Activated CD8-positive, alpha-beta T cell treated with anti-CD3 and anti-CD28 coated beads, Interleukin-2, amount 10 ng/mL, durations not matched to agents 7 days and 5 days (primary cell): ENCODE measurements at places on chromosomes 3 and 15.

- H3K4me1 ChIP-seq, result no peaks in the 10 kb centered on the region
- DNase-seq, result no peak
- no peak overlapping the region for H3K4me3 ChIP-seq
- H3K27ac ChIP-seq, result no peak overlapping the region
- H3K27me3 ChIP-seq, result no peaks in the 10 kb centered on the region
These were observed 31.0 kb upstream of the FAM3D start for GRCh38 chr3:58697561-58697960.

DNA sequence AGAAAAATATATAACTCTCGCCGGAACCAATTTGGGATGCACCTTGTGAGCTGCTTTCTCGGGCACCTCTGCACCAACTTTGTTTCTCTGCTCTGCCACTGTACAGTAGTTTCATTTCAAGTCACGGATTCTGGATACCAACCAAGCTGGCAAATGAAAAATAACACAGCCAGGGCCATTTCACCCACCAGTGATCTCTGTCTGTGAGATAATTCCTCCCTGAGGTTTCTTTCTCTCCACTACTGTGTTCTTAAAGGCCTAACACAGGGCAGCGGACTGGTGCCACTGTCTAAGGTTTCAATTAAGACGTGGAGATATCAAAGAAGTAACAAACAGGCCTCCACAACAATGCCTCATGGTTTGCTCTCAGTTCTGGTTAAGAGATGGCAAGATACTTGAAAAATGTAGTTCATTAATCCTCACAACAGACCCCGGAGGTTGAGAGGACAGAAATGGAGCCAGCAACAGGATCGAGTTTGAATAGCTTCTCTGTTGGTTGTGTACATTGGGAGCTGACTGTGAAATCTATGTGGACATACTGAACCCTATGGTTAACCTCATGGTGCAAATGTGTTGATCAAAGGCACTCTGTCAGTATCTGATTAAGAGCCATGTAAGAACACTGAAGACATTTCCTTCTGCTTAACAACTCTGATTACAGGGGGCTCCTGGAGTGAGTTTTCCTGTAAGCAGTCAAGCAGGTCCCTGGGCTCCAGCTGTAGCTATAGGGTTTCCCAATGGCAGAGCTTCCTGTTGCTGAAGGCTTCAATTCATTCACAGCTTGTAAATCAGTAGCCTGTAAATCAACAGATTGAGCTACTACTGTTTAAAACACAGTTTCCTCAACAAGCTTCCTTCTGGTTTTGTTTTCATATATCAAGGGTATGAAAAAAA is 470.5 kb downstream of the EPHA3 start:
- no peaks in the 10 kb centered on the region for H3K27me3 ChIP-seq
- no peak overlapping the region for H3K27ac ChIP-seq
- H3K4me1 ChIP-seq, result no peaks in the 10 kb centered on the region
- H3K4me3 ChIP-seq, result no peak overlapping the region
- no peak for DNase-seq
- no peaks in the 10 kb centered on the region for H3K36me3 ChIP-seq

DNA sequence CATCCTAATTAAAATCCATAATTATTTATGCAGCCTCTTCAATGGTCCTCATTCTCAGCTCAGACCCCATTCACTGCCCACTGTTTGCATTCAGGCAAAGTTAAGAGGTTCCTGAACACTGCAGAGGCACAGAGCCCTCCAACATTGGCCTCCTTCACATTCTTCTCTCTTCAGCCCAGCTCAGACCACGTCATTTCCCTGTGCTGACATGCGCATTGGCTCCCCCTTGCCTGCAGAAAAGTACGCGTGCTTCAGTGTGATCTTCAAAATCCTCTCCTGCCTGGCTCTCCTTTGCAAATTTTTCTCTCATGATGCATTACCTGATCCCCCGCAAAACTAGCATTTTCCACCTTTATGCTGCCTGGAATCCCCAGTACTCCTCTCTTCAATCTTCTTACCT is 552.3 kb downstream of the NTRK3 start:
- no peak overlapping the region for H3K27ac ChIP-seq
- H3K36me3 ChIP-seq, result no peaks in the 10 kb centered on the region
- no peak for DNase-seq
- no peaks in the 10 kb centered on the region for H3K4me1 ChIP-seq

- no peaks in the 10 kb centered on the region for H3K4me1 ChIP-seq
- peaks cover 8% of the 10 kb centered on the region for H3K27me3 ChIP-seq
- H3K4me3 ChIP-seq, result no peak overlapping the region
- DNase-seq, result no peak
- H3K27ac ChIP-seq, result no peak overlapping the region
- H3K36me3 ChIP-seq, result no peaks in the 10 kb centered on the region
These were observed 759.9 kb upstream of the ALCAM start for GRCh38 chr3:104606812-104607211.

GRCh38 chr3:197125636-197126035 is 96.0 kb upstream of the MELTF start:
- no peak overlapping the region for H3K27ac ChIP-seq
- H3K4me1 ChIP-seq, result no peaks in the 10 kb centered on the region
- DNase-seq, result no peak
- H3K4me3 ChIP-seq, result no peak overlapping the region
- H3K27me3 ChIP-seq, result no peaks in the 10 kb centered on the region
- peaks cover 20% of the 10 kb centered on the region for H3K36me3 ChIP-seq

- H3K27me3 ChIP-seq, result no peaks in the 10 kb centered on the region
- no peaks in the 10 kb centered on the region for H3K4me1 ChIP-seq
- H3K27ac ChIP-seq, result no peak overlapping the region
- H3K36me3 ChIP-seq, result no peaks in the 10 kb centered on the region
These were observed 1215.5 kb downstream of the ROBO2 start for GRCh38 chr3:78255403-78255802.

DNA sequence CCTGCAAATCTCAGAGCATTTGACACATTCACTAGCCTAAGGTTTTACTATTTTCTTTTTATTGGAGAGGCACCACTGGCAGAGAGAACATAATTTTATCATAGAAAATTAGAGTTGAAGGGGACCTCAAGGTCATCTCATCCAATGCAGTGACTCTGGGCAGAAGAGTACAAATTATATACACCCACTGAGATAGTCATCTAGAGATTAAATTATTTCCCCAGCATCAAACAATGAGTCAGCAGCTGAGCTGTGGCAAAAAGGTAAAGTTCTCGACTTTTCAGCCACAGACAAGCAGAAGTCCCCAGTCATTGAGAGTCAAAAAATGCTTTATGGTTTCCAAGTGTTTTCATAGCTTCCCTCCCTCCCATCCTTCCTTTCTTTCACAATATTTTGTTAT is 39.3 kb upstream of the SEMA6D start:
- H3K36me3 ChIP-seq, result no peaks in the 10 kb centered on the region
- H3K27me3 ChIP-seq, result no peaks in the 10 kb centered on the region
- no peak for DNase-seq
- H3K4me3 ChIP-seq, result no peak overlapping the region

- no peaks in the 10 kb centered on the region for H3K36me3 ChIP-seq
- H3K4me3 ChIP-seq, result no peak overlapping the region
- H3K27ac ChIP-seq, result no peak overlapping the region
- H3K4me1 ChIP-seq, result peaks cover 43% of the 10 kb centered on the region
- H3K27me3 ChIP-seq, result peaks cover 65% of the 10 kb centered on the region
- DNase-seq, result no peak
These were observed 3.1 kb upstream of the DLL4 start for GRCh38 chr15:40925863-40926658.

- H3K27me3 ChIP-seq, result peaks cover 19% of the 10 kb centered on the region
- no peak overlapping the region for H3K4me3 ChIP-seq
- no peak overlapping the region for H3K27ac ChIP-seq
- peaks cover 24% of the 10 kb centered on the region for H3K4me1 ChIP-seq
- no peaks in the 10 kb centered on the region for H3K36me3 ChIP-seq
These were observed 63.3 kb downstream of the ABTB1 start for GRCh38 chr3:127735767-127736693.

DNA sequence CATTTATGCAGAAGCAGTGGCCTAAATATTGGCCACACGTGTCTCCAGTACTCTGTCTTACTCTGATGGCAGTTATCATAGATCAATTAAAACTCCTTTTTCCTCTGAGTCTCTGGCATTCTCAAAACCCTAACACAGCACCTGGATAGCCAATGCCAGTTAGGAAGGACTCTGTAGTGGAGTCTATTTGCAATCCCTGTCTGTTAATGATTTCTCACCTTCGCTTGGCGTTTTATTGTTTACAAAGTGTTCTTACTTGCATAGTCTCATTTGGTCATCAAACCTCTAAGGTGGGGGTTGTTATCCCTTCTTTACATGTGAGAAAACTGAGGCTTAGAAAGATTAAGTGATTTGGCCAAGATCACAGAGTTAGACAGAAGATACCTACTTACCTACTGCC is 258.8 kb downstream of the IL5RA start:
- H3K36me3 ChIP-seq, result no peaks in the 10 kb centered on the region
- no peaks in the 10 kb centered on the region for H3K27me3 ChIP-seq
- no peak overlapping the region for H3K4me3 ChIP-seq
- no peak for DNase-seq

GRCh38 chr15:88738796-88739195 is 64.4 kb upstream of the ACAN start:
- H3K27ac ChIP-seq, result no peak overlapping the region
- no peak overlapping the region for H3K4me3 ChIP-seq
- H3K4me1 ChIP-seq, result no peaks in the 10 kb centered on the region
- no peak for DNase-seq
- H3K36me3 ChIP-seq, result no peaks in the 10 kb centered on the region
- peaks cover 8% of the 10 kb centered on the region for H3K27me3 ChIP-seq

- peaks cover 7% of the 10 kb centered on the region for H3K27me3 ChIP-seq
- H3K4me1 ChIP-seq, result peaks cover 11% of the 10 kb centered on the region
- H3K36me3 ChIP-seq, result no peaks in the 10 kb centered on the region
- no peak overlapping the region for H3K4me3 ChIP-seq
These were observed 80.8 kb upstream of the IL12A start for GRCh38 chr3:159907828-159908227.

GRCh38 chr3:65083240-65083639 is 395.4 kb upstream of the ADAMTS9 start:
- no peak overlapping the region for H3K27ac ChIP-seq
- no peak for DNase-seq
- H3K4me3 ChIP-seq, result no peak overlapping the region
- H3K4me1 ChIP-seq, result no peaks in the 10 kb centered on the region
- no peaks in the 10 kb centered on the region for H3K36me3 ChIP-seq

- no peaks in the 10 kb centered on the region for H3K36me3 ChIP-seq
- H3K4me1 ChIP-seq, result peaks cover 21% of the 10 kb centered on the region
- H3K4me3 ChIP-seq, result peak within 1 kb of the TSS; percentile 74
- no peak within 1 kb of the TSS for H3K27ac ChIP-seq
These were observed at the start of gene C2CD4A for GRCh38 chr15:62066663-62067447. Gene C2CD4A (plus strand): TSS chr15:62066977. CDS start chr15:62067614, 637 bp downstream.

DNA sequence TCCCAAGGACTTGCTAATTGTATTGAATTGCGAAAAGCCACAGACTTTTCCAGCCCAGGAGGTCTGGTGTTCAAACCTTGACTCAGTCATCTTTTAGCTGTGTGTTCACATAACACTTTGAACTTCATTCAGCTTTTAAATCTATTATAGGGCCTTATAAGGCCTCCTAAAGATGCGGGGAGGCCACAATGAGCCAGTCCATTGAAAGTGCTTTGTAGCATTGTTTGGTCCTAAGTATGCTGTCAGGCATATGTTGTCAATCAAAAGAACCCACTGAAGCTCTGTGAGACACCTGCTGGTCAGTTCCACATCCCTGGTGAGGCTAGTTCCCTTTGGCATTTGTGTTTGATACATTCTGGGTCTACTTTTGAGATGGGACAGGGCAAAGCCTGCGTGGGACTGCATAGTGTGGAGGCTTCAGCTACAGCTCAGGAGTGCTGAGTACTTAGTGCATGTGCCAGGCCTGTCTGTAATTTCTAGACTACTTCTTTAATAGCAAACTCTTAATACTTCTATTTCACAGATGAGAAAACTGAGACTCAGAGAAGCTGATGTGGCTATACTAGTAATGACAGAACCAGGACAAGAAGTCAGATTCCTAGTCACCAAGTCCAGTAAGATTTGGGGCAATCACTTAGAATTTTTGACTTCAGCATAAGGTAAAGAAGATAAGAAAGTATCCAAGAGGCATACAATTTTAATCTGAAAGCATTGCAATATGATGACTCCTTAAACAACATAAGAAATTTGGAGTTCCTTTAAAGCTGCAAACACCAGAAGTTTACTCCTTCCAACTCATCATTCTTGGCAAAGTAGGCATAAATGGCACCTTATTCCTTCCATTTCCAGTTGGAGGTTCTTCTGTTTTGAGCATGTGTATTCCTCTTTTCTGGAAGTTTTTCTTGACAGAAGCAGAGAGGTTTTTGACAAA is 213.0 kb downstream of the PDCD6IP start:
- H3K27me3 ChIP-seq, result no peaks in the 10 kb centered on the region
- no peak overlapping the region for H3K4me3 ChIP-seq
- no peak for DNase-seq

- H3K27ac ChIP-seq, result no peak overlapping the region
- no peaks in the 10 kb centered on the region for H3K36me3 ChIP-seq
- no peak for DNase-seq
- H3K27me3 ChIP-seq, result no peaks in the 10 kb centered on the region
- H3K4me1 ChIP-seq, result no peaks in the 10 kb centered on the region
- H3K4me3 ChIP-seq, result no peak overlapping the region
These were observed 110.3 kb downstream of the GBE1 start for GRCh38 chr3:81651139-81651538.

GRCh38 chr3:16913264-16913580 is 28.5 kb downstream of the PLCL2 start:
- H3K4me3 ChIP-seq, result no peak overlapping the region
- no peak for DNase-seq
- H3K27me3 ChIP-seq, result no peaks in the 10 kb centered on the region
- H3K27ac ChIP-seq, result no peak overlapping the region

- H3K27me3 ChIP-seq, result no peaks in the 10 kb centered on the region
- H3K4me3 ChIP-seq, result no peak overlapping the region
- no peak for DNase-seq
- no peak overlapping the region for H3K27ac ChIP-seq
- H3K36me3 ChIP-seq, result no peaks in the 10 kb centered on the region
These were observed 2.6 kb downstream of the NME9 start for GRCh38 chr3:138326866-138327595.

DNA sequence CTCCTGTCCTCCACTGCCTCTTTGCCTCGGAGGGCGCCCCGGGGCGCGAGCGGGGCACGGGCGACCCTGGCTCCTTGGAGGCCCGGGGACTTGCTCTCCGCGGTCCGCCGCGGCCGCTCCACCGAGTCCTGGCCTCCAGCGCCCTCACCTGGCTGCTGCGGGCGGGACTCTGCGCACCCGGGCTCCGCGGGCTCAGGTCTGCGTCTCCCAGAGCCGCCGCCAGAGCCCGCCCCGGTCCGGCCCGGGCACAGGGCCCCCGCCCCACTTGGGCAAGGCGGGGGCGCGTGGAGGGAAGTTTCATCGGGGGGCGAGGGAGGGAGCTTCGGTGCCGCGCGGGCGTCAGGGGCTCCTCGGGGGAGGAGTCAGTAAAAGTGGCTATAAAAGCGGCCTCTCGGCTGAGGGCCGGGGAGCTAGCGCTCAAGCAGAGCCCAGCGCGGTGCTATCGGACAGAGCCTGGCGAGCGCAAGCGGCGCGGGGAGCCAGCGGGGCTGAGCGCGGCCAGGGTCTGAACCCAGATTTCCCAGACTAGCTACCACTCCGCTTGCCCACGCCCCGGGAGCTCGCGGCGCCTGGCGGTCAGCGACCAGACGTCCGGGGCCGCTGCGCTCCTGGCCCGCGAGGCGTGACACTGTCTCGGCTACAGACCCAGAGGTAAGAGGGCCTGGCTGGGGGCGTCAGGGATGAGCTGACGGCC is at the start of gene CEMIP:
TSS of gene CEMIP (plus strand) at position 407 of the 694 bp plus-strand sequence. CDS start 94,510 bp downstream, outside the sequence.
- peaks cover 14% of the 10 kb centered on the region for H3K4me1 ChIP-seq
- peak; percentile 59 for DNase-seq
- H3K27me3 ChIP-seq, result peaks cover 58% of the 10 kb centered on the region
- H3K4me3 ChIP-seq, result peak within 1 kb of the TSS; percentile 31

GRCh38 chr3:71380096-71380495 is 203.4 kb downstream of the FOXP1 start:
- no peak for DNase-seq
- H3K27ac ChIP-seq, result no peak overlapping the region
- H3K27me3 ChIP-seq, result no peaks in the 10 kb centered on the region
- H3K4me1 ChIP-seq, result peaks cover 40% of the 10 kb centered on the region
- H3K4me3 ChIP-seq, result no peak overlapping the region
